Activated effector memory CD4-positive, alpha-beta T cell treated with anti-CD3 and anti-CD28 coated beads, Interleukin-2, amount 50 U/mL, for 16 hours (primary cell): ENCODE measurements at places on chromosomes 3 and 15.

GRCh38 chr3:171251835-171252234, 208.4 kb downstream of the TNIK start:
- no peak for DNase-seq

DNA sequence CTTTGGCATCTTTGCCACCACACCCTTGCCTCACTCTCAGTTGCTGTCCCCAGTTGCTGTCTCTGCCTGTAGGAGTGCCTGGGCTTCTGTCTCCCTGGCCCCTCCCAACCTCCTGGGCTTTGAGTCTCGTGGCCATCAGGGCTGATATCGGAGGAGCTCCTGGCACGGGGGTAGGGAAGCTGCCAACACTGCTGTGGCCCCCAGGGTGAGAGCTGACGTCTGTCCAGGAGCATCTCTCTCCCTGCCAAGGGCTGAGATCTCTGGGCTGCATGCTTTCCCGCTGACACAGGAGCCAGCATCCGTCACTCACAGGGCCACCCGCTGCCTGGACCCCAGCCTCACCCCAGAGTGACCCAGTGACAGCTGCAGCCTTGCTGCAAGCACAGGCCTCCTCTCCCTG, 47.4 kb downstream of the EXOG start:
- DNase-seq: peak; percentile 44

DNA sequence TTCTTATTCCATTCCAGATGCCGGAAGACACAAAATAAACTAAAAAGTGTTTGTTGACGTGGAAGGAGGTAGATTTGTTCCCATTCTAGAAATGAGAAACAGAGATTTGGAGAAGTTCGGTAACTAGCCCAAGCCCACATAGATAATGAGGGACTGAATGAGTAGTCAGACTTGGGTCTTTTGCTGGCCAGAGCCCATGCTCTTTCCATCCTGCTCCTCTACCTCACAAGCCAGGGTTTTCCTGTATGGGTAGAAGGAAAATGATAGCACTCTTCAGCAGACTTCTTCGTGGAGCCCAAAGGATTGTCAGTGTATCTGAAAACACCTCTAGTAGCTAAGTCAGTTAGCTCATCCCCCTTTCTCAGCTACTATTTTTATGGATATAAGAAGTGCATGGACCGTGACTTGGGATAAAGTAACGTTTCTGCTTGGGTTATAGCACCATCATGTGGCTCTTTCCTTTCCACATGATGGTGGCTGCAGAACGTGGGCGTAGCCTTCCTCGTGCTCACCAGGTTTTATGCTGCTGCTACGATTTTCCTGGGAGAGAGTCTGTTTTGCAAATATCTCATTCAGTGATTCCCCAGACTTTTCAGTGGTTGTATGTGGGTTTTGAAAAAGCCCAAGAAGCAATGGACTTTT, 84.6 kb downstream of the DGKG start:
- DNase-seq: no peak

GRCh38 chr3:13579063-13579462, 30.1 kb downstream of the FBLN2 start:
- no peak for DNase-seq

GRCh38 chr3:129419476-129419875, 9.0 kb downstream of the EFCAB12 start:
- DNase-seq: no peak

- no peak for DNase-seq
Measured at GRCh38 chr3:55678546-55679216, 191.6 kb upstream of the WNT5A start.

DNA sequence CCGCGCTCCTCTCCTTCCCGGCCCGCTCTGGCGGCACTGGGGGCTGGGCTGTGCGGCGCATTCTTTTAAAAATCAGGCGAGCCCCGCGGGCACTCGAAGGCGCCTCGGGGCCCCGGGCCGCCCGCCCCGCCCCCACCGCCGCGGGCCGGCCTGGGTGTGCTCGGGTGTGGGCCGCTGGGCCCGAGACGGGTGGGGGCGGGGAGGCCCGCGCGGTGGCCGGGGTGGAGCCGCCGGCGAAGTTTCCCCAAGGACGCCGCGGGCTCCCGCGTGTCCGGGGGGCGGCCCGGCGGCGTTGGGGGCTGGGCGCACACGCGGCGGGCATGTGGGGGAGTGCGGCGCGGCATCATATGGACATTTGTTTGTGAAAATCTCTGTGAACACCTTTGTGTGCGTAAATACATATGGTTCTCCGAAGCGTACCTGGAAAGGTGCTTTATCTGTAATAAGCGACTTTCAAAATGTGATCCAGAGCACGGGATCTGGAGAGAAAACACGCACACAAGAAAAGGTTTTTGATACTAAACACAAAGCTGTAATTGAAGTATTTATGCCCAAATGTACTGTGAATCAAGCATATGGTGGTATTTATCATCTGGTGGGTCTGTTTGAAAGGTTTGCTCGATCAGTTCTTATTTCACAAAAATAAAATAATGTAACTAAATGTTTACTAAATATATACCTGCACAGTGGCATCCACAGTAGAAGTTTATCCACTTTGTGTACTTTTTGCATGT, 612 bp upstream of the TBL1XR1 start:
- no peak for DNase-seq

DNA sequence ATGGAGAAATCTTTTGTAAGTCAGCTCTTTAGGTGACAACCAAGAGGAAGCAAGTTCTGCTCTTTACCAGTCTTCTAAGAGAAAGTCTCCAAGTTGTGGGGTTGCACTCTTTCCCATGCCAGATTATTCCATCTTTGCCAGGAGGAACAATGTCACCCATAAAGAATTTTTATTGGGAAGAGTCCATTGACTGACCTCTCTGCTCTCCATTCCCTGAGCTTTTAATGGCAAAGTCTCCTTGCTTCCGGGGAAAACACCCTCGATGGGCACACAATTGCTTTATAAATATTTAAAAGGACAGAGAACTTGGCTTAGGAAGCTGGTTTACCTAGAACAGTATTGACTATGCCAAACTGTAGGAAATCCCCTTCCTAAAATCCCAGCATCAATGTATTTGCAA, 19.9 kb upstream of the UBE2E1 start:
- DNase-seq: no peak

- DNase-seq: no peak
Measured at GRCh38 chr3:107085261-107085660, 292.0 kb upstream of the CCDC54 start.
